ENCODE measurements at places on chromosomes 7 and 10. TPM values are rescaled to one million over a fixed set of nuclear protein-coding genes. Genes with fewer than 3 reads are reported as not detected.

DNA sequence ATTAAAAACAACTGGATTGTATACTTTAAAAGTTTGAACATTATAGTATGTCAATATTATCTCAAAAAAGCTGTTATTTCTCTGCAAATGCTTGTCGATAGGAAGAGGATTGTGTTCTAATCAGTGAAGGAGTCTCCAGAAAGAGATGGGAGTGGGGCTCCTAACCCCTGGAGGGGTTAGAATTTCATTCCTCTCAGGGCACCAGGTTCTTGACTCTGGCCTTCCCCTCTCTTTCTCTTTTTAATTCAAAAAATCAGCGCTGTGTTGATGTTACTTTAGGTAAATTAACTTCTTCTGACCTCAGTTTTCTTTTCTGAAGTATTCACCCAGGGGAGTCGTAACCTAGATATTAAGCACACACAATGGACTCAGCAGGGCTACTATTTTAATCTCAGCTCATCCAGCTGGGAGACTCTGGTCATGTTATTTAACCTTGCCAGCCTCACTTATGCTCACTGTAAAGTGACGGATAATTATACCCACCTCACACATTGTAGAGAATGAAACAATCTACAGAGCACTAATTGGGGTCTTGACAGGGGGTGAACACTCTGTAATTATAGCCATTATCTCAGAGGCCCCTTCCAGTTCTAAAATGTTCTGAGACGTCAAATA lies 59.4 kb downstream of the GCC1 start:
- DNase-seq: no peak

DNA sequence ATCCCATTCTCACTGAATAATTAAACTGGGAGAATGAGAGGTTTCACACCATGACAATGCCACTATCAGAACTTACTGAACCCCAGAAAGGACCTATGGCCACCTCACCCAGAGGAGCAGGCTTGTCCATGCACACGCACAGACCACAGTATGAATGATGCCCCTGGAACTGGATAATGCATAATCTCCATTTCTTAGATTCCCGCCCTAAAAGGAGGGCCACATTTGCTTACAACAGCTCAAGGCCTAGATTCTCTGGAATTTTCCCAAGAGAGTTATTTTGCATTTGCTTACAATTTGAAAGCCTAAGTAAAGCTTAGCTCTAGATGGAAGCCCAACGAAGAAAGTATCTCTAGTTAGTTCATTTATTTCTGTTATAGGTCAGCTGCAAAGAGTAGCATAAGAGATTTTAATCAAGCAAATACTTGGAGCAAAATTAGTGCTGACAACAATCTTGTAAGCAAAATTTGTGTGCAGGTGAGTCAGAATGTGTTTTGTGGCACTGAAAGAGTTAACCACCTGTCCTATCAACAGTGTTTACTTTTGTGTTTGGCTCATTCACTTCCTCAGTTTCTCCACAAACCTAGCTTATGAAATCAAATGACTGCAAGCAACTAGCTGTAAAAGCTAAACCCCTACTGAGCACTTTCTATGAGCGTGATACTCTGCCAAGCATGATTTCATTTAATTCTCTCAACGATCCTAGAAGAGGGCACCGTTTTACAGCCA lies 32.1 kb downstream of the ELMO1 start:
- no peak for DNase-seq

The ZNF775 gene
- 4.2 TPM for total RNA-seq

The TYW1B gene
- total RNA-seq: 1.1 TPM

- DNase-seq: no peak
These were observed 208.8 kb downstream of the THSD7A start for GRCh38 chr7:11623093-11623678.

The TEX36 gene
- not detected for total RNA-seq

DNA sequence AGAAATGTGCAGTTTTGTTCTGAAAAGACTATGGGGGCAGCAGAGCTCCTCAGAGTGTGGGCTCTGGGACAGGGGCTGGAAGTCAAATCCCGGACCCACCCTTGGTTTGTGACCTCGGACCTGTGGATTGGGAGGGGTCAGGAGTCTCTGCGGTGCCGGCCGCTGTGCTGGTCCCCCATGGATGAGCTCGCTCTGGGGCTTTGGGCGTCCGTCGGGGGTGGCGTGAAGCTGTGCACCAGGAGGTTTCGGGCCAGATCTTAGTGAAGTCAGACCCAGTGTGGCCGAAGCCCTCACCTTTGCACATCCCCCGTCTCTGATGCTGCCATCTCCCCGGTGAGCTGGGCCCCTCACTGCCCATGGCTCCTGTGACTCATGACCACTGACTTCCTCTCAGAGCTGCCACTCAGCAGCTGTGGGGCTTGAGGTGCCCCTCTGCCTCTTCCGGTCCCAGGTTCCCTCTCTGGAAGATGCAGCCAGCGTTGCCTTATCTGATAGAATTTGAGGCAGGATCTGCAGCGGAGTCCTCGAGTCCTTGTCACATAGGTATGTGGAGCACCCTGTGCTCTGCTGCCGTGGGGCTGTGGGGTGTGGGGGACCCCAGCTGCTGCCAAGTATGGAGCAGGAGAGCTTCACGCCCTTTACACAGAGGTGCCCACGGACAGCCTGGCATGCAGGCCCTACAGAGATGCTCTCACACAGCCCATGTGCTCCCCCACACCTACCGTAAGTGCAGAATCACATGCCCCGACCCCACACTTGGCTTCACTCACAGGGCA lies 11.4 kb upstream of the SCART1 start:
- no peak for DNase-seq

- no peak for DNase-seq
These were observed 174.3 kb downstream of the LCOR start for GRCh38 chr10:97006364-97006763.

DNA sequence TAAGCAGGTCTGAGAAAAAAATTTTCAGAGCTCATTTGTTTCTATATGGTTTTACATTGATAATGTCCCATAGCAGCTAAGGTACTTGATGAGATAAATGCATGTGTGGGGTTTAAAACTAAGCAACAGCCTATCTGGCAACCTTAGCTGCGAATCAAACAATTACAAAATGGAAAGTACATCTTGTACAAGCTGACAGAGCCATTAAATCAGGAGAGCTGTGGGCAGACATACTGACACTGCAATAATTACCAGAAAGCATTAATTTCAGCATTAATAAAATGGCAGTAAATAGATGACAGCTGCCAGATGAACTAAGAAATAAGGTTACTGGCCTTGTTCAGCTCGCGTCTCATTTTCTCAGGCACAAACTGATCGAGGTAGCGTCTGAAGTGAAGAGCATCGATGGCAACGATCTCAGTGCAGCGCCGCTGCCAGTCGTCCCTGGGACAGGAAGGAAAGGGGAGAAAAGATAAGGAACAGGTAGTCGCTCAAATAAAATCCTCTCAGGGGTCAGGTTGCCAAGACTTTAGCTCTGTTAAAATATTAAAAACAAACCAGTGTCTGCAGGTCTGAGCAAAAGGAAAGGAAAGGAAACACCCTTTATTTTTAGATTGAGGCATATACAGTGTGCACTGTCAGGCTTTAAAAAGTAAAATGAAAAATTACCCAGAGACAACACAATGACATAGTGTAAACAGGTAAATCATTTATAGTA lies 79.7 kb upstream of the OGDHL start:
- no peak for DNase-seq

- no peak for DNase-seq
These were observed 21.3 kb downstream of the BTBD16 start for GRCh38 chr10:122292376-122292775.

The ECHDC3 gene
- total RNA-seq: 21.2 TPM

DNA sequence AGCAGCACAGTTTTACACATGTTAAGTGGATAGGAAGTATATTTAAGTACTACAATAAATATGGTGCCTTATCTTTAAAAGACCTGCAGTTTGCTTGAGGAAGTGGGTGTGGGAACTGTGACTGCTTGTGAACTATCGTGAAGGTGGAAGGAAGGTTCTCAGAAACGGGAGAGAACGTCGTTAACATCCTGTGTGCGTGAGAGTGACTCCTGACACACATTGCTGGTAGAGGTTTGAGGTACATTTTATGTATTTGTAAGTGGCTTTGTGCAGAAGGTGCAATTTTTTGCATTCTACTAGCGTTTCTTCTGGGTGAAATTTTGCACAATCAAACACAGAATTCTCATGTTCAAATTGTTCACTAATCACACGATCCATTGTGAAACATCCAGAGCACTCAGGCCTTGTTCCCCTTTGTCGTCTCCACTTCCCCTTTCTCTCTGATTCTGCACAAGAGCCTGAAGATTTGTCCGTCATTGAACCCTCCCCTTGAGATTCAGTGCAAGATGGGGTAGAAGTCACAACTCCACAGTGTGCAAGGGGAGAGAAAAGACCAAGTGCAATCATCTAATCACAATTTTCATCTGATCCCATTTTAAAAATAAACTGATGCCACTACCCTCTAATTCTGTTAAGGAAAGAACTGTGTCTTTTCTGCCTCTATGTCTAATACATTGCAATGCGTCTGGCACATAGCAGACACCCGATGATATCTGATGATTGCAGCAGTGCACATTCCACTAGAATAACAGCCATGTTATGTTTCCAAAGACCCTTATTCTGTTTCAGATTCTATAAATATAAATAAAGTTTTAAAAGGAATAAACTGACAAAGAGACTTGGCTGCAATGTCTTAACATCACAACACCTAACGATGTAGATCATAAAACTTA lies 279.9 kb downstream of the NEBL start:
- DNase-seq: no peak

The ADAM22 gene
- 5.0 TPM for total RNA-seq

DNA sequence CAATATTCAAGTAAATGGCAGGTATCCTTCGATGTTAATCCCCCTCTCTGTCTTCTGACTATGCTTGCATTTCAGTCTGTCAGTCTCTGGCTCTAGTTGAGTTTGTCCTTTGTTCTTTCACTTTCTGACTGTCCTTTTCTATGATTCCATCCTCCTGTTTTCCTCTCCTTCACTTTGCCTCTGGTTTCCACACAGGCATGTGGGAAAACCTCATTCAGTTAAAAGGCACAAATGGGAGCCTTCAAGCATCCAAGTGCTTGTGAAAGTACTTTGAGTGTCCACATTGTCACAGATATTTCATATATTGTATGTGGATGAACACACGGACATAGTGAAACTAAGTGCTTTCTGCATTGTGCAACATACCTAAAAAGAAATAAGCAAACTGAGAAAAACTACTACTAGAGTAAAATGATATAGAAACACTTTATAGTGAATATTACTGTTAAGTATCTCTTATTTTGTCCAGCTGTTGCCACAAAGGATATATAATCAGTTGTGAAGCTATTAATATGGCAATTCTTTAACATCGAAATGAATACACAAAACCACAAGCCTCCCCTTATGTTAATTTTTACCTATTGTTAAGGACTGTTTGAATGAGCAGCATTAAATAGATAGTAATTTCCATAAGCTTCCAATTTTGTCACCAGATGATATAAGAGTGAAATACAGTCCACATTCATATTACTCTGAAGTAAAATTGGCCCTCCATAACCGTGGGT lies 71.7 kb downstream of the NRBF2 start:
- no peak for DNase-seq

The FXYD4 gene
- total RNA-seq: not detected

GRCh38 chr7:14368285-14368684 lies 378.8 kb upstream of the ETV1 start:
- no peak for DNase-seq

The DENND2A gene
- total RNA-seq: 5.1 TPM

GRCh38 chr7:41268878-41269277 lies 434.0 kb downstream of the INHBA start:
- DNase-seq: no peak

DNA sequence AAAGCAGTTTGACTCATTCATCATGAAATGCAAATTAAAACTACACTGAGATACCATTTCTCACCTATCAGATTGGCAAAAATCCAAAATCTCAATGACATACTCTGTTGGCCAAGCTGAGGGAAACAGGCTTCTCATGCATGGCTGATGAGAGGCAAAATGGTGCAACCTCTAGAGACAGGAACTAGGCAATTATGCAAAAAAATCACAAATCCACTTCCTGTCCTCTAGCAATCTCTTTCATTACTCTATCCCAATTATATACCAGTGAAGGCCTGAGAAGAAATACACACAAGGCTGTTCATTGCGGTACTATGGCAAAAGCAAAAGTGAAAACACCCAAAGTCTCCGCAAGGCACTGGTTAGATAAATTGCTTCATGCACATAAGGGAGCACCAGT lies 25.9 kb upstream of the PTPRN2 start:
- DNase-seq: no peak
